ENCODE measurements at places on chromosomes 7 and 10. TPM values are rescaled to one million over a fixed set of nuclear protein-coding genes. Genes with fewer than 3 reads are reported as not detected.

The BAMBI gene
- total RNA-seq, result 3.9 TPM

The GDF2 gene
- not detected for total RNA-seq

The PTPRN2 gene
- total RNA-seq, result 1.1 TPM

The FAM180A gene
- not detected for total RNA-seq

The SORCS1 gene
- not detected for total RNA-seq

The ITPRID1 gene
- total RNA-seq, result not detected

The PON1 gene
- not detected for total RNA-seq

The KCNH2 gene
- total RNA-seq, result 1.8 TPM

The PFKP gene
- total RNA-seq, result 232 TPM

The PLAC9 gene
- not detected for total RNA-seq

The TMEM72 gene
- total RNA-seq, result not detected

The ZNF425 gene
- total RNA-seq, result 3.0 TPM

Data from Panc1 (cell line).